ENCODE measurements at places on chromosomes 2 and 18.

DNA sequence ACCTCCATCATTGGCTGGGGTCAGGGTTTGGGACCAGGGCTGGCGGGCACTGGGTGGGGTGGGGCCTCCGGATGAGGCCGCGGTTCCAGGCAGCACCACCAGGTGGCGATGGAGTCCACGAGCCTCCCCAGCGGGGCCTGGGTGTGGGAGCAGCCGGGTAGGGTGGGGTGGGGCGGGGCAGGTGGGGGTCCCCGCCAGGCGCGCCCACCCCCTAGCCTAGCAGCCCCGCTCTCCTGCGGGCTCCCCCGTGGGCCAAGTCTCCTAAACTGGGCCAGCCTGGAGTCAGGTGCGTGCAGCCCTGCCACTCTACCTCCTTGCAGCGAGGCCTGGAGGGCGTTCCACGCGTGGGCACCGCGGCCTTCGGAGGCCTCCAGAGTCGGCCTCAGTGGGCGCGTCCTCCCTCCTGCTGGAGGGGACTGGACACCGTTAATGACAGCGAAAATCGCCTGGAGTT lies 187.5 kb downstream of the TWIST2 start:
- DNase-seq = peak; percentile 56

GRCh38 chr18:11183637-11184036 lies 34.3 kb upstream of the PIEZO2 start:
- no peak for DNase-seq

DNA sequence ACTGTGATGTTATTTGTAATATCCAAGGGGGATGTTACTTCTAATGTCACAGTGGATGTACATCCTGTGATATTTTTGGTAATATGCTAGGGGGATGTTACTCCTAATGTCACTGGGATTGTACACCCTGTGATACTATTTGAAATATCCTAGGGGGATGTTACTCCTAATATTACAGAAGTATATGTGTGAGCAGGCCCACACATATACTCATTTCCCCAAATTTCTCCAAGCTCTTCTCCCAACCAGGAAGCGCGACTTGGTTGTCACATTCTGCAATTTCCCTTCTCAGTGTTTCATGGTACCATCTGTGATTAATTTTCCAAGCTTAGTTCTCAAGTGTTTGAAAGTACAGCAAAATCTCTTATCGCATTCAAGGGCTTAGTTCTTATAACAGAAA lies 29.5 kb upstream of the CHN1 start:
- no peak for DNase-seq

DNA sequence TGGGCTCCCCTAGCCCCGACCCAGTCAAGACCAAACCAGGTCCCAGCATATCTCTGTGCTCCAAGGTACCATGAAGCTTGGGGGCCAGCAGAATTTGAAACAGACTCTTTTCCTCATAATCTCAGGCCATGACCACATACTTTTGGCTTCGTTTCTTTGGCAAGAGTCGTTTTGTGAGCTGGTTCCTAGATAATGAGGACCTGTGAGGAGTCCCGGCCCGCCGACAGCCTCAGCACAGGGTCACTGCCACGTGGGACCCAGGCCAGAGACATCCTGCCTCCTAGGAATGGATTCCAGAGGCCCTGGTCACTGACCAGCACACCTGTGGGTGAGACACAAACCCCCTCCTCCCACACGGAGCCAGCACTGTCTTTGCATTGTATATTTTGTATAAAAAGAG lies 73.5 kb downstream of the VAPA start:
- no peak for DNase-seq

DNA sequence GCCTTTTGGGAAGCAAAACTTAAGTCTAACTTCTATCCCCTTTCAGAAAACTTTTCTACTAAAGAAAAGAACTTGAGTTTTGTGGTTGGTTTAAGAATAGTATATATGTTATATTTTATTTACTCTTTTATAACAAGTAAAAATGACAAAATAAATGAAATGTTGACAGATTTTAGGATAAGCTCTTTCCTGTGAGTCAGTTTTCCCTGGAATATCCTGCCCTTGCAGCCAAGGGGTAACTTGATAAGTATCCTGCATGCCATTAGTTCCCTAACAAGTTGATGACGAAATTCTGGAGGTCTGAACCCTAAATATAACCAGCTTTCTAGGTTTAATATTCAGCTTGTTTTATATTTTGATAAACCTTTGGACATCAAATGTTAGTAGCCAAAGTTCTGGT lies 7.3 kb upstream of the HTR2B start:
- DNase-seq = no peak

DNA sequence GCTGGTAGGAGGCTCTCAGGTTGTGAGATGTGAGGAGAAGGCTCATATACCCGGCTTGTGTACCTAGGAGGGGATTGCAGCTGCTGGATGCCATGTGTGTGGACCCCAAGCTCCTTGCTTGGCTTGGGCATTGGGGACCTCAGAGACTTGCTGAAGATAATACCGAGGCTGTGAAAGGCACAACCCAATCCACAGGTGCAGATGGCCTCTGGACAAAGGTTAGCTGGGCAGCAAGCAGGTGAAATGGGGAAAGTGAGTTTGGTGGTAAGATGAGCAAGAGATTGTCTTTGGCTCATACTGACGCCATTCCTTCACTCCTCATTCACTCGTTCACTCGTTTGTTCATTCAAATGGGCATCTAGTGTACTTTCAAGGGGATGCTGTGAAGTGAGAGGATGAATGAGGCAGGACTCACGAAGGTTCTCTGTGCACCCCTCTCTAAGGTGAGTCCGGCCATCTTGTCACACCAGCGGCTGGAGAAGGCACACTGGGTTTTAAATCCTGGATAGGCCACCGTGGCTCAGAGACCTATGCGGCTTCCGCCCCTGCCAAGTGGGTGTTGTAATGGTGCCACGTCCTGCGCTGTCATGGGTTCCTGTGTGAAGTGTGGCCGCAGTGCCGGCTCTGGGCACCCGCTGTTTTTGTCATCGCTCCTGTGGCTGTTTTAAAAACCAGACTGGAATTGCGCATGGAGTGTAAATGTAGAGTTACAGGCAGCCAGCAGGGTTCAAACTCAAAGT lies 13.7 kb downstream of the FBLN7 start:
- no peak for DNase-seq

DNA sequence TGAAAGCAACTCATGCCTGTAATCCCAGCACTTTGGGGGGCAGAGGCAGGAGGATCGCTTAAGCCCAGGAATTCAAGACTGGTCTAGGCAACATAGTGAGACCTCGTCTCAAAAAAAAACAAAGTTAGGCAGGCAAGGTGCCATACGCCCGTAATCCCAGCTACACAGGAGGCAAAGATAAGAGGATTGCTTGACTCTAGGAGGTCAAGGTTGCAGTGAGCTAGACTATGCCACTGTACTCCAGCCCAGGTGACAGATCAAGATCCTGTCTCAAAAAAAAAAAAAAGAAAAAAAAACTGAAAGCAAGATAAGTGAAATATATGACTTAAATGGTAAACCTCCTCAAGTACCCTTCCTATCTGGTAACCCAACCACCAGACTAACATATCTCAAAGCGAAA lies 59.8 kb downstream of the USP34 start:
- no peak for DNase-seq

GRCh38 chr18:40017021-40017420 lies 1938.0 kb upstream of the PIK3C3 start:
- DNase-seq = no peak

DNA sequence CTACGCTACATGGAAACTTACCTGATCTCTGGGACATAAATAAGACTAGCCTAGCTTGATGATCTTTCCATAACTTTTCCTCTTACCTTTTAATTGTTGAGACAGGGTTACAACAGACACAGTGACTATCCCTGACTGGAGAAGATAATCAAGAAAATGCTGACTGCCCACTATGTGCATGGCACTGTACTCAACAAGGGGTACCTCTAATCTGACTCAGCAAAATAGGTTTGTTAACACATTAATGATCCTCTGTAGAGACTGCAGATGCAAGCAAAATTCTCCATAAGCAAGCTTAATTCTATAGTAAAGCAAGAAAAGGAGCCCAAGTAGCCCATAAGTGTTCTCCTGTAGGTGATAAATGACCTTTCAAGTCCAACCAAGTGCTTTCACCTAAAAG lies 25.5 kb downstream of the ACVR1C start:
- no peak for DNase-seq

- no peak for DNase-seq
Measured at GRCh38 chr2:130756053-130756873, 923 bp downstream of the AMER3 start.

GRCh38 chr2:105261061-105261460 lies 19.5 kb downstream of the GPR45 start:
- no peak for DNase-seq

DNA sequence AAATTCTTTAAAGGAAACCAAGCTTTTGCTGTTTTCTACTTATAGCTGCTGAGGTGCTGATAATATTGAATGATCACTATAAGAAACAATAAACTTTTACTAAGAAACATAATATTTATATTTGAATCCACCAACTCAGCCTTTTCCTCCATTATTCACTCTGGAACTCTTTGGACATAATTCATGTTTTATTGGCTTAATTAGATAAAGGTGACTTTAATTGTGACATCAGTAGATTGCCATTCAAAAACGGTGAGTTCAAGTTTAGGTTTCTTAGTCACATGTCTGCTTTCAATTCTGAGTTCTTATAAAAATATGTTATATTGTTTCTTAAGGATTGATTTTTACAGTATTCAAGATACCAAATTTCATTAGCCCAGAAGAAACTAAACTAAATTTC lies 24.0 kb downstream of the CCDC85A start:
- DNase-seq = no peak

DNA sequence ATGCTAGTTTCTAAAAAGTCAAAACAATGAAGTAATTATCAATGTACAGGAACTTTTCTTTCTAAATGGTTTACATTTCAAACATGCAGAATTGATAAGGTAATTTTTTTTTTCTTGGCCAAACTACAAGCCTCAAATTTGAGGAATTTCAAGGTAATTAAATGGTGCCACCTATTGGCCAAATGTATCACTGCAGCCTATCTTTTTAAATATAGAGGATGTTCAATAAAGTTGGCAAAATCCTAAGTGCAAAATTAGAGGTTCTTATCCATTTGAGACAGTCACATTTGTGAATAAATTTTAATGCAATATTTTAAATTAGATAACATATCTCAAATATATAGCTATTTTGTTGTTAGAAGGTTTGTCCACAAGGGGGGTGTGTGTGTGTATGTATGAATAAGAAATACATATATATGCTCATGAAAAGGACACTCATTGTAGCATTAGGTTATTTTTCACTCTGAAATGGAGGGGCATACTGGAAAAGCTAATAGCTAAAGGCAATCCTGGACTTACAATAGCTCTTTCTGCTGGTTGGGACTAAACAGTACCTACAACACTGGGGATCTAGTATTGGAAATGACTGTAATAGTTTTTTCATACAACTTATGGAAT lies 26.2 kb downstream of the MMADHC start:
- peak; percentile 23 for DNase-seq

- no peak for DNase-seq
Measured at GRCh38 chr2:40150266-40150665, 301.6 kb downstream of the SLC8A1 start.

- no peak for DNase-seq
Measured at GRCh38 chr2:218028562-218029348, 26.0 kb upstream of the TNS1 start.

- no peak for DNase-seq
Measured at GRCh38 chr2:68284896-68285295, 32.6 kb upstream of the PPP3R1 start.
